ENCODE measurements at places on chromosomes 11 and 22. TPM values are rescaled to one million over a fixed set of nuclear protein-coding genes. Genes with fewer than 3 reads are reported as not detected.

ADAMTS15 gene
- total RNA-seq, result 4.3 TPM

PMM1 gene
- 15.6 TPM for total RNA-seq

UQCR10 gene
- total RNA-seq, result 52.1 TPM

CPT1A gene
- 29.3 TPM for total RNA-seq

SAA1 gene
- total RNA-seq, result not detected

KRTAP5-8 gene
- 0.36 TPM for total RNA-seq

ZBTB44 gene
- total RNA-seq, result 47.1 TPM

OR10V1 gene
- not detected for total RNA-seq

ALDH3B2 gene
- total RNA-seq, result not detected

POTEH gene
- total RNA-seq, result under 0.01 TPM

- DNase-seq, result no peak
These were observed 58.2 kb downstream of the MORC2 start for GRCh38 chr22:30910358-30910757.

- no peak for DNase-seq
These were observed 59.1 kb downstream of the CSNK2A3 start for GRCh38 chr11:11293798-11294550.

- DNase-seq, result no peak
These were observed 7.1 kb downstream of the DCHS1 start for GRCh38 chr11:6648501-6648900.

DNA sequence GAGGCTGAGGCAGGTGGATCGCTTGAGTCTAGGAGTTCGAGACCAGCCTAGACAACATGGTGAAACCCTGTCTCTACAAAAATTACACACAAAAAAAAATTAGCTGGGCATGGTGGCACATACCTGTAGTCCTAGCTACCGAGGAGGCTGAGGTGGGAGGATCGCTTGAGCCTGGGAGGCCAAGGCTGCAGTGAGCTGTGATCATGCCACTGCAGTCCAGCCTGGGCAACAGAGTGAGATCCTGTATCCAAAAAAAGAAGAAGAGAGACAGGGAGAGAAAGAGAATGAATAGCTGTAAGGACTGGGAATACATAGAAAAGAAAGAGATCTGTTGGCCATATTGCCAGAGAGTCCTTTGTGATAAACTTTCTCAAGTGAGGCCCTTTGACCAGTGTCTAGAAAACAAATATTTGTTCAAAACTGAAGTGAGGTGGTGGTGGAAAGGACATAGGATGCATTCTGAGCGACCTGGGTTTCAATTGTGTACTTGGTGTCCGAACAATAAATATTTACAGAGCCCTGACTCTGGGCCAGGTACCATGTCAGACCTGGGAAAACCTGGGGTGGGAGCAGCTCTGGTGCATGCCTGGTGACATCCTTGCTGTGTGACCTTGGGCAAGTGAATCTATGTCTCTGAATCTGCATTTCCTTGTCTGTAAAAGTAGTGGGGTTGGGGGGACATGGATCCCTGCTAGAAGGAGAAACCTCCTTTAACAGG is 89.6 kb upstream of the CRYBB3 start:
- no peak for DNase-seq

GRCh38 chr22:47259049-47259448 is 496.6 kb downstream of the TBC1D22A start:
- DNase-seq, result no peak

DNA sequence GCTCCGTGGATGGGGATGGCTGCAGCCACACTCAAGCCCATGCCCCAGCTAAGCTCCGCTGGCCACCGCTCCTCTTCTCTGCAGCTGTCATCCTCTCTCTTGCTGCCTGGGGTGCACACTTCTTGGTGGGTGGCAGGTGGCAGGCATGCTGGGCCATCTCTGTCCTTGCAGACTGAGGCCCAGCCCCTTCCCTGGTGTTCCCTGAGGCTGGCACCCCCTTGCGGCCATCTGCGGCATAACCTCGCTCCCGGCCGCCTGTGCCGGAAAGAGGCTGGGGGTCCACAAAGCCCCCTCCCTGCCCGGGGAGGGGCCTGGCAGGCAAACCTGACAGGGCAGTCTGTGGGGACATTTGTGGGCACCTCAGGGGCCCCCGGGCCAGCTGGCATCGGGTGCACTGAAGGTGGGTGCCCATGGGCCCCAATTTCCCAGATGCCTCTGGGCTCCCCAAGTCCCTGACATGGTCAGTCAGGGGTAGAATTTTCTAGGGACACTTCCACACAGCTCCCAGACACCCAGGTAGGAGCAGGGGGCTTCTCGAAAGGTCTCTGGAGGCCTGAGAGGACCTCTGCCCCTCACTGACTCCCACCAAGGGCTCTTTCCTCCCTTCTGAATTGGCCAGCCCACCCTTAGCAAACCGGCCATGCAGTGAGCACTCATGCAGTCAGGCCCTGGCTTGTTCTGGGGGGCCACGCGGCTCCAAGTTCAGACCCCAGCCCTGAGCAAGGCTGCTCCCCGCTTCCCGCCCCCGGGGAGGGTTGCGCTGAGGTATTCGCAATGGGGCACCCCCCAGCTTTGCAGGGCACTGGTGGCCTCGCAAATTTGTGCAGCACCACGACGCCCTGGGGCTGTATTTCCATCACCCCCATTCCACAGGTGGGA is 23.5 kb upstream of the TH start:
- DNase-seq, result peak; percentile 98

GRCh38 chr22:32333141-32333768 is 24.4 kb upstream of the RFPL3 start:
- no peak for DNase-seq

- no peak for DNase-seq
These were observed 83.6 kb upstream of the PHOX2A start for GRCh38 chr11:72327606-72328005.

GRCh38 chr22:27588268-27588667 is 213.3 kb downstream of the MN1 start:
- no peak for DNase-seq

- peak; percentile 91 for DNase-seq
These were observed 47.1 kb upstream of the SYT13 start for GRCh38 chr11:45333001-45333971.

DNA sequence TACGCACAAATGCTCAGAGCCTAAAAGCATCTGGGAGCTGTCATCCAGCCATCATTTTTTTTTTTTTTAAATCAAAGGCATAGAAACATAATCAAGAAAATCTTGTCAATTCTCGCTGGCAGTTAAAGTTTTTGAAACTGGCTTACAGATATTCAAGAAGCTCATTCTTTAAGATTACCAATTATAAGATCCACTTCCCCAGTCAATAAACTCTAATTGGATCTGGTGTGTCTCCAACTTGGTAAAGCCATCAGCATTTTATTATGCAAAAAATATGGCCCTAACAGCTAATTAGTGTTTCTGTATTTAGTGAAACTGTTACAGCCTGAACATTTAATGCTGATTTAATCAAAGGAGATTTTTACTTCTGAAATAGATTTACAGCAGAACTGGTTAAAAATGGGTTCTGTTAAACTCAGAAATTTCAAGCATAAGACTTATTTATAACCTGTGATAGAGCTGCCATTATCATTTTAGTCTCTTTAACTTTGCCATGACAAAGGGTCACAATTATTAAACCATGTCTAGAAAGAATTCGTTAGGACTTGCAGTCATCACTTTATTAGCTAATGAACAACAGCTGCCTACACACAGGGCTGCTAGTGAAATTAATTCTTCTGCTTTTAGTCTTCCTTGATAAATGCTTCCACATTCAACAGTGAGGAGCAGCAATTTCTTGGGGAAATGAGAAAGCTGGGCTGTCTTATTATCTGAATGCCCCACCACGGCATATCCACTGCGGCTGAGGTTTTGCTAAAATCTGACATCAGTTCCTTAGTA is 176.4 kb upstream of the PITPNB start:
- peak; percentile 34 for DNase-seq

- DNase-seq, result peak; percentile 62
These were observed 128.0 kb upstream of the ANO1 start for GRCh38 chr11:69950120-69950519.
